Stimulated activated CD4-positive, alpha-beta T cell treated with anti-CD3 and anti-CD28 coated beads, Interleukin-1b, Interleukin-23, amount 100 ng/mL, for 1 hour (primary cell): ENCODE measurements at places on chromosomes 6 and 20.

- DNase-seq: no peak
Measured at GRCh38 chr6:127453845-127454619, 5.2 kb downstream of the KIAA0408 start.

- DNase-seq: no peak
Measured at GRCh38 chr20:42483730-42484303, 705.9 kb downstream of the PTPRT start.

DNA sequence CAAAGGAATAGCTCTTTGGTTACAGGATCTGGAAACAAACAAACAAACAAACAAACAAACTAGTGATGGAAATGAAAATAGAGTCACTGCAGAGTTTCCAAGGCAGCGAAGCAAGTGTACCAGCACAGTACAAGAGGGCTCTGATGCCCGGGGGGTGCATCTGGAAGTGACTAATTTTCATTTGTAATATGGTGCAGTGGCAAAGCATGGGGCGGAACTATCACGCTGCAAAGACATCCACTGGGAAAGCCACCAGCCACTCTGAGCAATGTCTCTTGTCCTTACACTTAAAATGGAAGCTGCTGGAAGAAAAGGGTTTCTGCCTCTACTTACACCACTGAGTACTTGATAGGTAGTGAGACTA is 44.4 kb upstream of the NEDD9 start:
- no peak for DNase-seq

GRCh38 chr20:39850246-39850645 is 838.8 kb downstream of the MAFB start:
- DNase-seq: no peak

DNA sequence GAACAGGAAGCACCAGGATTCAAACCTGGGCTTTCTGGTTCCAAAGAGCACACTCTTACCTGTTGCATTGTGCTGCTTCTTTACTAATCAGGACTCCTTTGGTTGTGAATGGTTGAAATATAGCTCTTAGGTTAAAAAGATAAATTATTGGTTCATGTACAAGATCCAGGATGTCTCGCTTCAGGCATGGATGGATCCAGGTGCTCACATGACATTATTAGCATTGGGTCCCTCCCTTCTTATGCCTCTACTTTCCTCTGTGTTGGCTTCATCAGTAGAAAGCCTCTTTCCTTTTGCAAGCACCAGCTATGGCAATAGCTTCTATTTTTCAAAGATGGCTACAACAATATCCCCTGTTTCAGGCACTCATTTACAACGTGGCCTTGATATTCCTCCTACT is 217.7 kb upstream of the SULF2 start:
- DNase-seq: no peak

- no peak for DNase-seq
Measured at GRCh38 chr6:176766-177165, 115.5 kb upstream of the DUSP22 start.
